Central memory CD4-positive, alpha-beta T cell (primary cell): ENCODE measurements at places on chromosomes 5 and 9.

DNA sequence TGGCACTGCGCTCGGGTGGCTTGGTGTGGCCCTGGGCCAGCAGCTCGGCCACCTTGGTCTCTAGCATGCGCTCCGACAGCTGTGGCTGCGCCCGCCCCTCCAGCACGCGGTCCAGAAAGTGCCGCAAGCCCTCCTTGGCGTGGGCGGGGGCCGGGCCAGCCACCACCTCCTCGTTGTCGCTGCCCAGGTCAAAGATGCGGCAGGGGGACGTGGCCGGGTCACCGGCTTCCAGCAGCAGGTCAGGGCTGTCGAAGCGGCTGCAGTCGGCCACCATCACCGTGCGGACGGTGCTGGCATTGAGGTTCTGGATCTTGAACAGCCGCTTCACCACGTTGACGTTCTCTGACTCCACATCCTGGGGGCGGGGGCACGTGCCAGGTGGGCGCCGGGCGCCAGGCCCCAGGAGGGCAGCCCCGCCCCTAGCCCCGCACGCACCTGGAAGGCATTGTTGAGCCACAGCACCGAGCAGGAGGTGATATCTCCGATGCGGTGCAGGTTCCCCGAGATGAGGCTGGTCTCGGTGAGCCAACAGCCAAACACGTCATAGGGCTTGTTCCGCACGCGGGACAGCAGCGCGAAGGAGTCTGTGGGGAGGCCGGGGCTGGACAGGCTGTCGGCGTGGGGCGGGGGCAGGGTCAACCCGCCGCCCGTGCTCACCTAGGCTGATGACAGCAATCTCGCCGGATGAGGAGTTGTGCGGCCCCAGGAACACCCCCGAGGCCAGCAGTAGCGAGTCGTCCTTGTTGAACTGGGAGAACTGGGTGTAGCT is 2.2 kb downstream of the FBXW5 start:
- DNase-seq: no peak

DNA sequence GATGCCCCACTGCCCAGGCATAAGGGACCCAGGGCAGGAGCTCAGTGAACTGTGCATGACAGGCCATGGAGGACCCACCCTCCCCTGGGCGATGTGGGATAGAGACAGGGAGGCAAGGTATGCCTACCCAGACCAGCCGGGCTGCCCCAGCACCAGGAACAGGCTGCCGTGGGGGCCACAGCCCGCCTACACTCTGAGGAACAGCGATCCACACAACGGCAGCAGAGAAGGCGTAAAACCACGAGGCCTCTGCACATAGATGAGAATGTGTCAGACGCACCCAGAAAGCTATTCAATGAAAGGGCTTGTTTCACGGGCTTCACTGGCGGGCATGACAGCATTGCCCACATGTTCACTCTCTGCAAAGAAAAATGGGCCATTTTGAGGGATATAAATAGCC is 49.5 kb downstream of the SEMA4D start:
- DNase-seq: no peak

DNA sequence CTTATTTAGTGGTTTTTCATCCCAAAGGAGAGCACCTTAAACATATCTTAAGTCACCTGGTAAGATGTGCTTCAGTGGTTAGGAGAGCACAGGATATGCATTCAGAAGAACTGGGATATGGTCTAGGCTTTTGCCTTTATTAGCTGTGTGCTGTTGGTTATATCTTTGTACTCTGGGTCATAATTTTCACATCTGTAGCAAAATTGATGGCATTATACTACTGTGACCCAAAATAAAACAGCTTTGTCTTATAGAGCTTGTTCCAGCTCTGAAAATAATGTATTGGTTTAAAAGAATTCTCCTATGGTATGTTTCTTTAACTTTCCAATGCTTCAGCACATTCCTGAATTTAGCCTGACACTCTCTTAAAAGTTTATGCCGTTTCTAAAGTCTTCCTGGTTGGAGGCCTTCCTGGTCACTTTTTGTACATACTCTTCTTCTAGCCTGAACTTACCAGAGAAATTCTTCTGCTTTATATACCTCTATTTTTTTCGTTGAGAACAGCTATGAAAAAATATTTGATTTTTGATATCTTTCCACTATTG is 337.1 kb upstream of the MPDZ start:
- no peak for DNase-seq

- no peak for DNase-seq
Observed at GRCh38 chr5:74402553-74402952, 238.0 kb downstream of the ENC1 start.

DNA sequence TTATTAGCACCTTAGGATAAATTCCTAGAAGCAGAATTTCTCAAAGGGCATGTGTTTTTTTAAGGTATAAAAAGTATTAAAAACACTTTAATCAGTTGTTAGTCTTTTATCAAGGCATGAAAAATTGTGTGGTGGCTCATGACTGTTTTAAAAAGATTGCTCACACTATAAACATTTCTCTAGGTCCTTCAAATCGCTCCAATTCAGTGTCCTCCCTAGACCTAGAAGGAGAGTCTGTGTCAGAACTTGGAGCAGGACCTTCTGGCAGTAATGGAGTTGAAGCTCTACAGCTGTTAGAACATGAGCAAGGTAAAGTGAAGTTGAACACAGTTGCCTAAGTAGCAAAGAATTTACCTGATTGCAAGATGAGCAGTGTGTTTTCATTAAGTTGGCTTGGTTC is 62.0 kb downstream of the GAPVD1 start:
- DNase-seq: no peak

GRCh38 chr9:91500509-91501014 is 76.9 kb upstream of the NFIL3 start:
- no peak for DNase-seq

DNA sequence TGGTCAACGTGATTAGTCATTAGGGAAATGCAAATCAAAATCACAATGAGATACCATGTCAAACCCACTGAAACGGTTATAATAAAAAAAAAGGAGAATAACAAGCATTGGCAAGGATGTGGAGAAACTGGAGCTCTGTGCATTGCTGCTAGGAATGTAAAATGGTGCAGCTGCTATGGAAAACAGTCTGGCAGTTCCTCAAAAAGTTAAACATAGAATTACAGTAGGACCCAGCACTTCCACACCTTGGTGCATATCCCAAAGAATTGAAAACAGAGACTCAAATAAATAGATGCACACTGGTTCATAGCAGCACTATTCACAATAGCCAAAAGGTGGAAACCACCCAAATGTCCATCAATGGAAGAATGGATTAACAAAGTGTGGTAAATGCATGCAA is 201.5 kb upstream of the TUT7 start:
- DNase-seq: no peak

- no peak for DNase-seq
Observed at GRCh38 chr5:91849069-91849468, 466.0 kb upstream of the ARRDC3 start.

- DNase-seq: no peak
Observed at GRCh38 chr5:151060742-151061141, 20.1 kb downstream of the TNIP1 start.
